NCI-H1092 (cell line): ENCODE measurements at places on chromosomes 6 and 20.

DNA sequence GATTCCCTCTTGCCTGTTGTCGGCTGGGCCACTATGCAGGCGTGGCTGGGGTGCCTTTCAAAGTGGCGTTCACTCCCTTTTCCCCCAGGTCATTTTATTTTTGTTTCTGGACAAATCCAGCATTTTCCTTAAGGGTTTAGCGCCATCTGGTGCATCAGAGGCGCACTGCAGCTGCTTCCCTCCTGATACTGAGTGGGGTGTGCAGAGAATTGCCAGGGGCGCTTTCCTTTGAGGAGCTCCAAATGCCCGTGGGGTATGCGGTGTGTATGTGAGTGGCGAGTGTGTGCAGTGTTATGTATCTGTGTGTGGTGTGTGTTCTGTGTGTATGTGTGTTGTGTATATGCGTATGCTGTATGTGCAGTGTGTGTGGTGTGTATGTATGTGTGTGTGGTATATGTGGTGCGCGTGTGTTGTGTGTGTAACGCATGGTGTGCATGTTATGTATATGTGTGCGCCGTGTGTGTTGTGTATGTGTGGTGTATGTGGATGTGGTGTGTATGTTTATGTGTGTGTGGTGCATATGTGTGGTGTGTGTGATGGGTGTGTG, 100.1 kb upstream of the AGPAT4 start:
- DNase-seq = peak; percentile 65

DNA sequence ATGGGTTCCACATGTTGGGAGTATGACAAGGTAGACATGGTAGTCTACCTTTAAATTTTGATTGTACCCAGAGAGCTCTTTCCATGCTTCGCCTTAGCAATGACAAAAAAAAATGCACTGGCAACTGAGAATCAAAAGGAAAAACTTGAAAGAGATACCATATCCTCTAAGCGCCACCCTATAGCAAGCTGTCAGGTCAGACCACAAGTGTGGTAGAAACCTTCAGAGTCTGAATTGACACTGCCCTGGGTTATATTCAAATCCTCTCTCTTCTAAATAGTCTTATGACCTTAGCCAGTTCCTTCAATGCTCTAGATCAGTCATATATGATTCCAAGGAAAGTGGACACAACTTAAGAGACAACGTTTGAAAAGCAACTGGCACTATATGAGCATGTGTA, 45.6 kb upstream of the SMLR1 start:
- no peak for DNase-seq

DNA sequence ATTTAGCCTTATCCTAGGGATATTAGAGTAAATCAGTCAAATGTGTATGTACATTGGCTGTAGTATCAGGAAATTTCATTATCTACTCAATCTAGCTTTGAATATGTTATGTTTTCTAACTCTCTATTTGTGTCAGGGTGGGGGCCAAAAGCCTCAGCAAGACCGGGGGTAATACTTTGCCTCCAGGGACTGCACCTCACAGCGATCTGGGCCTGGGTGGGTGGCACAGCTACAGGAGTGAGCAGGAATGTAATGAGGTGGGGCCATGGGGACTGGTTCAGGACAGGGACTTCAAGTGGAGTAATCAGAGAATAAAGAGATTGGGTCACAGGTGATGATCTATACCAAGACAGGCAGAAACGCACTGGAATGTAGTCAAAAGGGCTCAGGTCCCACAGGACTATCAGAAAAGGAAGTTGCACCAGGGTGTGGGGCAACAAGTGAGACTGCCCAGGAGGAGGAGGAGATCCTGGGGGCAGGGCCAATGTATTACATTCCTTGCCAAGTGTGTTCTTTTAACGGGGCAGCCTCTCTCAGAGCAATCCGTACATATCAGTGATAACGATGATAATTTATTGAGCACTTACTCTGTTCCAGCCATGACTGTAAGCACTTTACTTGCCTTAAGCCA, 54.0 kb downstream of the PIGU start:
- no peak for DNase-seq

DNA sequence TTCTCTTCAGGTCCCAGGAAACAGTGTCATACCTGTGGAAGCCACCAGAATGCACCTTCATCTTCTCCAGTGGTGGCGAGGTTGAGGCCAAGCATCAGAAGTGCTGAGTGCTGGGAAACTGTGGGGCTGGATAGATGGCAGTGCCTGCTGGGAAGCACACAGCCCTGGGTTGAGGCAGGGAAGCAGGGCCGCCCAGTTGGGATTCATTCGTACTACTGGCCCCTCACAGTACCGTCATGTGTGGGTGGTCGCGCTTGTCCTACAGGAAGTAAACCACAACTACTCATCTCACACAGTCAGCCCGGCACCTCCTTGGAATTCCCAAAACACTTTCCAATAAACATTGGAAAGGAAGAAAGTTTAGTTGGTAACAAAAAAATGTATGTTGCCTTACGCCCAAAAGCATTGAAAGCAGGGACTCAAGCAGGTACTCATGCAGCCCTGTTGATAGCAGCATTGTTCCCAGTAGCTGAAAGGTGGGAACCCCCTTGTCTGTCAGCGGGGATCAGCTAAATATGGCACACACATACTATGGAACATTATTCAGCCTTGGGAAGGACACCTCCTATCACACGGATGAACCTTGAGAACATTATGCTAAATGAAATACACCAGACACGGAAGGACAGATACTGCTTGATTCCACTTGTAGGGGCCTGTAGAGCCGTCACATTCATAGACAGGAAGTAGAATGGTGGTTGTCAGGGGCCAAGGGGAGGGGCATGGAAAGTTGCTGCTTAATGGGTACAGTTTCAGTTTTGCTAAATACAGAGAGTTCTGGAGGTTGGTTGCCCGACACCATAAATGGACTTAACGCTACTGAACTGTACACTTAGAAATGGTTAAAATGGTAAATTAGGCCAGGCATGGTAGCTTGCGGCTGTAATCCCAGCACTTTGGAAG, 162.7 kb downstream of the MTHFD1L start:
- no peak for DNase-seq

- DNase-seq = no peak
Observed at GRCh38 chr20:51495921-51496545, 46.5 kb downstream of the NFATC2 start.

DNA sequence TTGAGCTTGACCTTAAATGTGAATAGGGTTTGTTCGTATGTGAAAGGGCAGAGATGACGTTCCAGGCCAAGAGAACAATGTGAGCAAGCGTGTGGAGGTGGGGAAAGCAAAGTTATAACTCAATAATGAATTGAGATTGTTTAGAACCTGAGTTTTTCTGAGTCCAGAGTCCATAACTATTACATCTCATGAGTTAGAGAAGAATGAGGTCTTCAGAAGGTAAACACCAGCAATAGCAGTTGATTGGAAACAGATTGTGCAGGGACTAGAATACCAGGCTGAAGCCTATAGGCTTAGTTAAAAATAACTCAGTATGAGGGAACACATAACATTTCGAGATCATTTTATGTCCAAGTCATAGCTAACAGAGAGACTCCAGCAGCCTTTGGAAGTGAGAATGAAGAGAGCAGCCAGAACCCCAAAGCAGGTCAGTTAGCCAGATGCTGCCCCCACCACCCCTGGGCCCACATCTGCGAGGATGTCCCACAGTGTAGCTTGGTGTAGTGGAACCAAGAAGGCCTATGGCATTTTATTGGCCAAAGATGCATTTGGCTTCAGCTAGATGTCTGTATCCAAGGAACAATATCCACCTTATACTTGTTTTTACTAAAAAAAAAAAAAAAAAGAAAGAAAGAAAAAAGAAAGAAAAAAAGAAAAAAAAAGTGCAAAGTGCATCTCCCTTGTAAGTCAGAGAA, 121.7 kb downstream of the TNFRSF21 start:
- DNase-seq = no peak

DNA sequence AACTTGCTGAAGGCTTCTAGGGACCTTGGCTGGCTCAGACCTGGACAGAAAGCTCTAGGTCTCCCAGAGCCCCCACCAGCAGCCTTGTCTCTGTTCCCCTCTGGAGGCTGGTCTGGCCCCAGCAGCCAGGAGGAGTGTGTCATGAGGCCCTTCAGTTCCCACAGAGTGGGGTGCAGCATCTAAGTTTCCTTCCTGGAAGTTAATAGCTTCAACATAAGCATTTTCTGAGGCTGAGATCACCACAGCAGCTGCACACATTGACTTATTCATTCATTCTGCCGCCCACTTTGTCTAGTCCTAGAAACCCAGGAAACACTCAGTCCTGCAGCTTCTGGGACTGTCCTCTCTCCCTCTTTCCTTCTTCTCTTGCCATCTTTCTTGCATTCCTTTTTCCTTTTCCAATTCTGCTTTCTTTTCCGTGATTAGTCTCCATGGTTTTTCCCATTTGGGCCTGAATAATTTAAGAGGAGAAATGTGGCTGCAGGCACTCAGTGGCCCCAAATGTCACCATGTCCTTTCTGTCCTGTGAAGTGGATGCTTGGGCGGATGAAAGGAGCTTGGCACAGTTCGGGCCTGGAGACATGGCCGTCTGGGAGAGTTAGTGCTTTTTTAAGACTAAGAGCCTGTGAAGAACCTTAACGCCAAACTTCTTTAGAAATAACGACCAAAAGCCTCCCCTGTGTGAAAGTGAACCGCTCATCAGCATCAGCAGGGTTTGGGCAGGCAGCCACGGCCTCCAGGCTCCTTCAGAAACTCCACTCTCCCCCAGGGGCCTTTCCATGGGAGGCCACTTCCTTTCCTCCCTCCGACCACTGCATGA, 31.0 kb upstream of the PCMTD2 start:
- no peak for DNase-seq

DNA sequence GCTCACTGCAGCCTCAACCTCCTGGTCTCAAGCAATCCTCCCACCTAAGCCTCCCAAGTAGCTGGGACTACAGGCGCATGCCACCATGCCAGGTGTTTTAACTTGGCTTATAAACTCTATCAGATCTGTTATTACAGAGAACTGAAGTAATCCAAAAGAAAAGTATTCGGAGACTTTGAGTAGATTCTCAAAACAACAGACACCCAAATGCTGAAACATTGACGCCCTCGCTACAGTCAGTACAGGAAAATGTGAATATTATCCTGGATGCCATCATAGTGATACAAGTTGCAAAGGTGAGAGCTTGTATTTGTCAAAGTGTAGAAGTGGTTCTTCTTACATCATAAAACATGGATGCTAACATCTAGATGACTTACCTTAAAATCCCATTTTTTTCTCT, 108.7 kb upstream of the EDN1 start:
- DNase-seq = no peak

GRCh38 chr6:28522594-28523240, 3.0 kb upstream of the GPX5 start:
- DNase-seq = no peak

DNA sequence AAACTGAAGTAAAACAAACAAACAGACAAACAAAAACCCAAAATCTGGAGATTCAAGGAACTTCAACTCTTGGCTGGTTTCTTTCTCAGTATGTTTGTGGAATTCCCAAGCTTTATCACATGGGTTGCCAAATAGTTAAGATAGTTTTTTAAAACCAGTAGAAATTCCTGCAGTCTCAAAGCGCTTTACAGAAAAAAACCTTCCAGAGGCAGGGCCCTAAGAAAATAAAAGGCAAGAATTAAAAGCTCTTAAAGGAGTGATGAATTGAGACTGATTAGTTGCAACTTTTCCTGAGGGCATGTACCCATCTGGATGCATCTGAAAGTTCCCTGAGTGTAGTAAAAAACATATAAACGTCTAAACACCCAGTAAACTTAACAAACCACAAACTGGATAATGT, 25.9 kb upstream of the PTCHD4 start:
- DNase-seq = no peak

DNA sequence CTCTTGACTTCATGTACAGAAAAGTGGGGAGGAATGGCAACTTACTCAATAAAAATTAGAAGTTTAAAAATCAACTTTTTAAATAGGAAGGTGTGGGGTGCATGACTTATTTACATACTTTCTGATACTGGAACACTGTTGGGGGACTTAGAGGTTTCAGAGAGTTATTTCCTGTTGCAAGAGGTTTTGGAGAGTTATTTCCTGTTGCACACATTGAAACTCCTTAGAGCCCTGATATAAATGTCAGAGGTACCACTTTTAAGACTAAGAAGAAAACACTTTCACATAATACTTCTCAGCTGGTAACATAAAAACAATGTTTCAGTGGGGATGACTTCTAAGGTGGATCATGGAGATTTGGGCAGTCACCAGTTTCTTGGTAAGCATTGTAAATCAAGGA, 579.9 kb downstream of the MMUT start:
- no peak for DNase-seq

DNA sequence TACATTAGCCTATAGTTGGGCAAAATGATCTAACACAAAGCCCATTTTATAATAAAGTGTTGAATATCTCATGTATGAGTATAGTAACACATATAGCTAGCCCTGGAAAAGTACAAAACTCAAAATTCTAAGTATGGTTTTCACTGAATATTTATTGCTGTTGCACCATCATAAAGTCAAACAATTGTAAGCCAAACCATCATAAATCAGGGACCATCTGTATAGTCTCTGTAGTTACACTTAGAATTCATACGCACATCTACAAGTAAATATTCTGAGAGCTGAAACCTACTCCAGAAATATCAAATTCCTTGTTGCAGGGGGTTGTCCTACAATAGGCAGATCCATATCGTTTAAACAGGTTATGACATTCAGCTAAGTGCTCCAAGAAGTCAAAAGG, 817.3 kb downstream of the BCKDHB start:
- no peak for DNase-seq

DNA sequence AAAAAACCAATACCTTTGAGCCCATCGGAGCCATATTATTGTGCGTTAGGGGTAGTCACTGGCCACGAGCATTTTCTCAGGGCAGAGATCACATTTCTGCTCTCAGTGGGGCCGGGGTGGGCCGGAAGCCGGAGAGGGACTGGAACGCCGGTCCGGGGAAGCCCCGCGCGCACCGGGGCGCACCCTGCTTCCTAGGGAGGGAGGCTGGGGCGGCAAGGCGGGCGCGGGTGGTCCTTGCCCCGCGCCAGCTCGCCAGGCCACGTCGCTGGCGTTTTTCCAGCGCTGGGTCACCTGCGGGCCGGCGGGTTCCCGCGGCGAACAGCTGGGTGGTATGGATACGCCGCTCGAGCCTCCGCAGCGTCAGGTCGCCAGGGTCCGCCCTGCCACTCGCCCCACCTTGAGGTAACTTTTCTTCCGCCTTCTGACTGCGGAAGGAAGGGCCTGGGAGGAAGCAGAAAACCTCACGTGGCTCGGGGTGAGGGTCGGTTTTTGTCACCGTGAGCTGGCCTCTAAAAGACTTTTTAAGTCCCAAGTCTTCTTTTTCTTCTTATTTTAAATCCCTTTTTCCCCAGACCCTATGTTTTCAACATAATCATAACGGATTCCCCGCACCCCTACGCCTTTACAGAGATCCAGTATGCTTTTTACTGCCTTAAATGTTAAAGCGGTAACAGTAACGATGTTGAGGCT, 2.7 kb upstream of the EEF1A1 start:
- DNase-seq = peak; percentile 1

DNA sequence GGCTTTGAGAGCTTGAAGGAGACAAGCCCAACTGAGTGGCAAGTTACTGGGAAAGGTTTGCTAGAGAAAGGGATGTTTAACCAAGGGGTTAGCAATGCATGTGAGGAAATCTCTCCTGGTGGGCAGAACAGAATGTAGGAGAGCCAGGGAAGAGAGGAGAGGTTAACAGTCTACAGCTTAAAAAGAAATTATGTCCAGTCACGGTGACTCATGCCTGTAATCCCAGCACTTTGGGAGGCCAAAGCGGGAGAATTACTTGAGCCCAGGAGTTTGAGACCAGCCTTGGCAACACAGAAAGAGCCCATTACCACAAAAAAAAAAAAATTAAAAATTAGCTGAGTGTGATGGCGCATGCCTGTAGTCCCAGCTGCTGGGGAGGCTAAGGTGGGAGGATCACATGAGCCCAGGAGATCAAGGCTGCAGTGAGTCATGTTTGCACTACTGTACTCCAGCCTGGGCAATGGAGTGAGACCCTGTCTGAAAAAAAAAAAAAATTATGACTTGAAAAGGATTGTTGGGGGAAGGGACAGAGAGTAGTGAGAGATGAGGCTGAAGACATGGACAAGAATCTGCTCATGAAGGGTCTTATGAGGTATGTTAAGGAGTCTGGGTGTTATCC, 264.9 kb downstream of the TBC1D7 start:
- no peak for DNase-seq
